ENCODE measurements at places on chromosomes 5 and 9. TPM values are rescaled to one million over a fixed set of nuclear protein-coding genes. Genes with fewer than 3 reads are reported as not detected.
A peak's percentile ranks its signal among the peaks of the same experiment; 100 is the strongest.

DNA sequence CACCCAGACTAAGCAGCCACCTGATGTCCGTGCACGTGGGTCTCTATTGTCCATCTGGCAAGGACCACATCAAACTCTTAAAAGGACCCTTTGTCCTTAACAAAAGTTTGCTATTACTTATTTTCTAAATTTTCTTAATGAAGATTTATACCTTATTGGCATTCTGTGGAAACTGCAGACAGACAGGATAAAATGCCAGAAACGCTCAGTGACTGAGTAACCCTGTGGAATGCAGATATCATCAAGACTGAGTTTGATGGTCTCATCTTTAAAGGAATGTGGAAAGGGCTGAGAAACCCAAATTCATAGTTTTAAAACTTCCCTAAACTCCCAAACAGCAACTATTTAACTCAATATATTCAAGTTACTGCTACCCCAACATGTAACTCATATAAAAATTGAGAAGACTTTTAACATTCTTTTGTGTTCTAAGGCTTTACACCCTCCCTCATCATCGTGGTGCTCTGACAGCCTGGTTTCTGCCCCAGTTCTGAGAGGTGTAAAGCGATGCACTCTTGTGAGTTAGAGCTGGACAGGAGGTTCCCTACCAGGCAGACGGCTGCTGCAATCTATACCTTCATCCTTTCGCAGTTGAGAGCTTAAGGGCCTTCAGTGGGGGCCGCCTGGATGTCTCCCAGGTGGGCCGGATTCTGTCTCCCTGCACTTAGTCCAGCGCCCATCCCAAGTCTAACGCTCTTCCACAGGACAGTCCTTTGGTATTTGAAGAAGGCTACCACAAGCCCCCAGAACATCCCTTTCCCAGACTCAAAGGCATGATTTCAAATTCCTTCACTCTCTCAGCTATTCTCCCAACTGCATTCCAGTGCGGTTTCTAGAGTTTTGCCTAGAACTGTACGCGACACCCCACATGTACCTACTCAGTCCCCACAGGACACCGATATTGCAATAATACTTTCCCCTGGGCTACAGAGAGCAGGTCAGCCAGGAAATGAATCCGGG is 68.9 kb downstream of the DAP start:
- no peak for DNase-seq

CDHR2 gene
- polyA plus RNA-seq = 15.0 TPM

DNA sequence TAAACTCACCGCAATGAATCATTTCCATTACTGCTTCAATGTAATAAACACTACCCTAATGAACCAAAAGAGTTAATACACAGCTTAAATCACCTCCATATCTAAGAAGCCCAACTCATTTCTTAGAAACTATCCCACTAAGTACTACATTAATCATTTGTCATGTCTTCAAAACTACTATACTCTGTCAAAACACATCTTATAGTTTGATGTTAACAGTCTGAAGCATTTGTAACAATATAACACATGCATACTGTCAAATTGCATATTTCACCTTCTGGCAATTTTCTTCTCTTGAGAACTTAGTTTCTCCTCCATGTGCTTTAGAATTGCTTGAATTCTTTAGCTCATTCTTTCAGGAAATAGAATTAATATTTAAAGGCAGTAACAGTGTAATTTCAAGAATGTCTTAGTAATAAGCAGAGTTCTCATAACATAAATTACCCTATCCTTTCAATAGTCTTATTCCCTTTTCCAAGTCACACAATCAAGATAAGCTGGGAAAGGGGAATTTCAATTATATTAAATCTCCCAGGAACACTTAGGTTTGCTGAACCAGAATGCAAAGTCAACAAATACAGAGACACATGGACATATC is 199.7 kb downstream of the ATPSCKMT start:
- DNase-seq = no peak

DNA sequence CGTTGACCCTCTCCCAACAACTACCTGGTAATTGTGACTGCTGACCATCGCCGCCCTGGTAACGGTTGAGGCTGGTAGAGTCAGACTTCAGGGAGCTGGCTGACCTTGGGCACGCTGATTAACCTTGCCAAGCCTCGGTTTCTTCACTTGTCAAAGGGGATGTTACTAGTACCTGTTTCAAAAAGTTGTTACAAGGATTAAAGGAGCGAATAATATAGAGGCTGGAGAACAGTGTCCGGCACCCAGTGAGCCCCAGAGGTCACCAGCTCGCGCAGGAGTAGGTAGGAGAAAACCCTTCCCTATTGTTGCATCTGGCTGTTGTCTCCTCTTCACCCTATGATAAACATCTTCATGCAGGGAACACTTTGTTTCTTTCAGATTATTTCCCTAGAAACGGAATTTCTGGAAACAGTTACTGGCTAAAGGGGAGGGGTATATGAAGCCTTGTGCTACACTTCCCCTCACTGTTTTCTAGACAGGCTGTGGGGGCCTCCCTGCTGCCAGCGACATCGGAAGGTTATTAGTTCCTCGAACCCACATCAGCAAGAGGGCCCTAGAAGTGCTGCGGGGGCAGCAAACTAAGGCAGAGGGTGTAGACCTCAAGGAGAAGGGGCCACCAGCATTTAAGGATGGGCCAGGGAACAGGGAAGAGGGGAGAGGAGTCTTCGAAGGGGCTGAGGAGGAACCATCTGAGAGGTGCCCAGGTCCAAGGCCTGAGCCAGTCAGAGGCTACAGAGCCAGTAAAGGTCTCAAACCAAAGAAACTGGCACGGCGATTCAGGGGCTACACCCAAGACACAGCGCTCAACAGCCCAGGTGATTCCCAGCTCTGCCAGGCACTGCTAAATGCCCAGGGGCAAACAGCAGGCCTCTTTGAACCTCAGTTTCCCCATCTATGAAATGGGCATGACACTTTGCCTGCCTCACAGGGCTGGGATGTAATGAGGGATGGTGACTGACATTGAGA is 37.6 kb downstream of the HRH2 start:
- no peak for DNase-seq

ANKRD34B gene
- 0.17 TPM for polyA plus RNA-seq

SLC46A2 gene
- polyA plus RNA-seq = 0.23 TPM

FOXD4L4 gene
- polyA plus RNA-seq = not detected

- no peak for DNase-seq
Observed at GRCh38 chr5:65823204-65823603, 101.2 kb downstream of the NLN start.

PLEKHG4B gene
- 15.1 TPM for polyA plus RNA-seq

DNA sequence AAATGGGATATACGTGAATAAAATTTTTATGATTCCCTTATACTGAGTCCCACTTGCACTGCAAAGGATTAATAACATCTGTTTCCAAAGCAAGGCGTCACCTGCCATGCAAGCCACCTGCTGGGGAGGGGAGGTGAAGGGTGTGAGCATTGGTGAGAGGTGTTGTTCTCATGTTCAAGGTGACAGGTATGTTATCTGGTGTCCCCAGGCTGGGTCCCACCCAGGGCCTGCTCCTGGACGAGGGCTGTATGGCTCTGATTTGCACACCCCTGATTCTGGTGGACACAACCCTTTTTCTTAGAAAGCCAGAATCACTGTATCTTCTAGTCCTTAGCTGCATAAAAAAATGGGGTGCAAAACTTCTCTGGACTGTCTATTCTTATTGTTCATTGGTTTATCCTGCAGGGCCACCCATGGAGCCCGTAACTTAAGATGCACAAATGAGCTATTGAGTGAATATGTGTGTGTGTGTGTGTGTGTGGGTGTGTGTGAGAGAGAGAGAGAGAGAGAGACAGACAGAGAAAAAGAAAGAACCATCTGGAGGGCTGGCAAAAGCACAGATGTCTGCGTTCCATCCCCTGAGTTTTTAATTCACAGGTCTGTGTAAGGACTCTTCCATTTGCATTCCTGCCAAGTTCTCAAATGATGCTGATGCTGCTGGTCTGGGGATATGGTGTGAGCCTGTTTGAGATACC is 53.7 kb downstream of the SYK start:
- no peak for DNase-seq

DNA sequence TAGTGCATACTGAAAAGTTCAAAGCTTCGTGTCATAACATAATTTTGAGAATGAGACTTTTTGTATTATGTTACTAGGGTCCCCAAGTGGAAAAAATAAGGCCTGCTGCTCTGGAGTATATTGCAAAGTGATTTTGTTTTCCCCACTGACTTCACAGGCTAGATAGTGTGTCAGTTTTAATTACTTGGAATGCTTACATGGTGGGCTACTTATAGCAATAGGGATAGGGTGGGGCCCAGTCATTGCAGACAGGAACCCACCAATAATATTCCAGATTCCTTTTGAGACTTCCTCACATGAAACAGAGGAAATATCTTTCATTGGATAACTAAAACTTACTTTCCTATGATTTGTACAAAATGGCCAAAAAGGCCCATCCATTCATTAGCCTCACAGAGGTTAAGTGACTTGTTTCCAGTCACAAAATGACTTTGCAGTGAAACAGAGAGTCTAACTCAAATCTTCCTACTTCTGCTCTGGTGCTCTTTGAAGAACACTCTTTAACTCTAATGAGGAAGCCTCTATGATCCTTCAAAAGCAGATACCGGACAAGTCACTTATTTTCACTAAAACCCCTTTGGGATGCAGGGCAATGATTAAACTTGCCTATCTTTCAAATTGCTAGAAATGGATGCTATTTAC is 16.2 kb upstream of the MEF2C start:
- DNase-seq = no peak

- no peak for DNase-seq
Observed at GRCh38 chr5:68067976-68068603, 147.5 kb upstream of the PIK3R1 start.

LRRC8A gene
- polyA plus RNA-seq = 26.9 TPM

DNA sequence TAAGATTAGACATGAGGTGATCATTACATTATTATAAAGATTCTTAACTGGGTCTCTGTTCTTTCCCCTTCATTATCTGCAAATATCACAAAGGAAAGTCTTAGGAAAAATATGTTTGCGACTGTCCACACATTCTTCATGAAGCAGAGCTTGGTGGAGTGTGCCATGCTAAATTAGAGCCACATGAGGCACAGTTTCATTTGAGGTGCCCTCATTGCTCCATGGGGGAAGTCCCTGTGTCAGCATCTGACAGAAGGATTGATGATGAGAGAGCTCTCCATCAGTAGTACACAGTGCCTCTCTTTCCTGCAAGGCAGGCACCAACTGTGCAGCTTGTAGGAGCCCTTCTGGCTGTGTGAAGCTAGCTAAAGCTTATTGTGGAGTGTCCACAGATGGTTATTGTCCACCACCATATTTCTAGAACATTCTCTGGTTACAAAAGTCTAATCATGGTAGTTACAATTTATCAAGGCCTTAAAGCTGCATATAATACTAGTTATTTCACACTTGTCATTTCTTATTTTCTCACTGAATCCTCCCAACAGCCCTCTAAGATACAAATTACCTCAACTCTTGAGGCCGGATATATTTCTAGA is 63.9 kb downstream of the C9orf152 start:
- DNase-seq = no peak

GRCh38 chr5:36392818-36393217 is 91.1 kb upstream of the RANBP3L start:
- no peak for DNase-seq

DNA sequence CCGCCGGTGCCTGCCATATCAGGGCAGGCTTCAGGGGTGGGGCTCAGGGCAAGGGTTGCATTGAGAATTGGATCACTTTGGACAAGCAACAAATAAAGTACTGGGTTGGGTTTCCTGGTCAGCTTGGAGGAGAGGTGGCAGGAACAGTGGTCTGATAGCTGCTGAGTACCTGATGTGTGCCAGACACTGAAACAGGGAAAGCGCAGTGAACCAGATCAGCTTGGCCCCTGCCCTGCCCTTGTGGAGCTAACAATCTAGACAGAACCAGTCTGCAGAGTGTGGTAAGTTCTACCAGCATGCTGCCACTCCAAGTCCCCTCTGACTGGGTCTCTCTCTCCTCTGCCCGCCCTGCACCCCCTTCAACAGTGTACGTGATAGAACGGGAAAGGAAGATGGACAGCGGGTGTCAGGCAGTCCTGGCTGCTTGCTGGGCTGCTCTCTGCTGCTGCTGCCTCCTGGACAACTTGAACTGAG is 53.4 kb downstream of the CYSTM1 start:
- DNase-seq = no peak

DNA sequence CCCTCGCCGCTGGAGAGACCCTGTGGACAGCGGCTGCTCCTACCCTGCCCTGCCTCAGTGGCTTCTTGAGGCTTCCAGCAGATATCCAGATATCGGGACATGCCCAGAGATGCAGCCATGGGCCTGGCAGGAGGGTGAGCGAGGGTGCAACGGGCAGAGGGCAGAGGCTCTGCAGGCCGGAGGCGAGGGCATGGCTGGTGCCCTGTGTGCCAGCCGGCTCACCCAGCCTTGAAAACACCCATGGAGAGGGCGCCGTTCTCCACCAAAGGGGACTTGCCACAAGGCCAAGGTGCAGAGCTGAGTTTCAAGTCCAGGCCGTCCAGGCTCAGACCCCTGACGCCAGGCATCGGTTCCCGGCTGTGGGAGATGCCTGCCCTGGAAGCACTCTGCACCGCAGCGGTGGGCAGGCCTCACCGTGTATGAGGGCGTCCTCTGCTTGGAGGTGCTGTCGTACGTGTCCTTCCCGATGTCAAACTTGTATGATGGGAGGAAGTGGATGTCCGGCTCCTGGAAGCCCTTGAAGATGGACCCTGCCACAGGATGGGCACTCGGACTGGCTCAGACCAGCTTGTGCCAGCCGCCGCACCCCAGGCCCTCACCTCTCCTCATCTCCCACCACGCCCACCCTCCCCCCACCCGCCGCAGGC is 8.9 kb downstream of the INPP5E start:
- no peak for DNase-seq

GRCh38 chr9:95641586-95641985 is 124.8 kb upstream of the PTCH1 start:
- DNase-seq = no peak

DNA sequence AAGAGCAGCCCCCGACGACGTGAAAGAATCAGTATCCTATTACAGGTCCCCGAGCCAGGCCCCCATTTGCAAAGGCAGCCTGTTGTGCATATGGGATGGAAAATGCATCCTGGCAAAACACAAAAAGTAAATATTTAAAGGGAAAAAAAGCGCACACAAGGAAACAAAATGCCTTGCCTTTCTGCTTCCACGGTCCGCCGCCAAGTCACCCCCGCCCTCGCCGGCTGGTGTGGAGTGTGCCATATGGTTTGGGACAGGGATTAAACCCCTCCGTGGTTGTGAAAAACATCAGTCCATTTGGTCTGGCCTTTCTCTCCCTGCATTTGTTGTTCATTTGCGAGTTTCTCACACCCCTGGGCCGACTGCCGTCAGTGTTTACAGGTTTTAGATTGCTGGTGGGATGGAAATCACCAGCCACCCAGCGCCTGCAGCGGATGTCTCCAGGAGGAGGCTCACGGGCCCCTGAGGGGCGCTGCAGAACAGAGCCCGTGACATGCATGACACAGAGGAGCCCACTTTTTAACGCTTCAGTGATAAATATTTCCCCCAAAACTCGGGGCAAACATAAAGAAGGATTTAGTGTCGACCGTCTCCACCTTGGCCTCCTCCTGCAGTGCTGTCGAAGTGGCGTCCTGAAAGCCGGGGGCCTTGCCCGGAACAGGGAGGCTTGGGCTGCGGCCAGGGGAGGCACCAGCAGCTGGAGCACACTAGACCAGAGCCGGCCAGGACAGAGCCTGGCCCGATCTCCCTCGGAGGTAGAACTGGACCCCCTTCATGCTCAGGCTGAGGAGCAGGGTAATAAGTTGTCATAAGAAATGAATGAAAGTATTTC is 161.5 kb downstream of the HSD17B3 start:
- no peak for DNase-seq

- DNase-seq = peak; percentile 41
Observed at GRCh38 chr5:72556351-72557166, 49.3 kb upstream of the ZNF366 start.

CCL27 gene
- polyA plus RNA-seq = 0.23 TPM

DPYSL3 gene
- 30.1 TPM for polyA plus RNA-seq

NUDCD2 gene
- polyA plus RNA-seq = 56.1 TPM

FOXD4 gene
- 0.60 TPM for polyA plus RNA-seq

GRCh38 chr9:127915801-127916719 is 781 bp downstream of the ST6GALNAC4 start:
- DNase-seq = no peak
